ENCODE measurements at places on chromosomes 3 and 15.

DNA sequence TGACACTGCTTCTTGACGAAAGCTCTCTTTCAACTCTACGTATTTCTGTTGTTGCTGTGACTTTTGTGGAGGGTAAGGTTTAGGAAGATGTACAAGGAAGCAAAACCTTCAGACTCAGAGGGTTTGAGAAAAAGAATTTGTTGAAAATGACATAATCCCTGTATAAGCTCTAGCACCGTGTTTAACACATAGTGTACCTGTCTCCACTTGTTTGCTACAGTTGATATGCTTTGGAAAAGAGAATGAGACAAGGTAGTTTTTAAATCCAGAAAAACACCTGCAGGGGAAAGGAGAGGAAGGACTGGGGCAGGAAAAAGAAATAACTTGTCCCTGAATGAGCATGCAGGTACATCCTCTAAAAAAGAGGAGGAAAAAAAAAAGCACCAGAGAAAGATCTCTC is 29.6 kb upstream of the CP start:
- no peak for DNase-seq

DNA sequence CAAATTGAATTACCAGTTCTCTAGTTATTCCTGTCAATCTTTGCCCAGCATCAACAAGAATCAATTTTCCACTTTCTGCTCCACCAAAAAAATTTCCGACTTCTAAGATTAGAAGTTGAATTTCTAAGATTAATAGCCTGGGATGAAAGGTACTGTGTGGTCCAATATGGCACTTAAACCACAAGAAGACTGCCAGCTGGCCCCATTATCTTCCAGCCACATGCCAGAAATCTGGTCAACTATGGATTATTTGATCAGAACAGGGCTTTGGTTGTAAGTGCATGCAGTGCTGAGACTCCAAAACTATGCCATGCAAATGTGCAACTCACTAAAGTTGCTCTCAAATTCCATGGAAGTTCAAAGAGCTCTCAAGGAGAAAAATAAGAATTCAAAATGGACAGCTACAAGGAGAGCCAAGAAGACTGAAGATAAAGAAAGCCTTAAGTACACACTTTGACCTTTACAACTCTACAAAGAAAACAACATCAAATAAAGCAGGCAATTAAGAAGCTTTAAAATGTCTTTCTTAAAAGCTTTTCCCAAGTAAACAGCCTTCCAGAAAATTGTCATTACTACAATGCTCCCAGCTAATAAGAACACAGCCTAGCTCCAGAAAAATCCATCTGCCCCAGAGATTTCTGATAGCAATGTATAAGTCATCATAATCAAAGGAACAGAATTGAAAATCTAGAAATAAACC is 64.2 kb downstream of the ST3GAL6 start:
- DNase-seq = no peak

DNA sequence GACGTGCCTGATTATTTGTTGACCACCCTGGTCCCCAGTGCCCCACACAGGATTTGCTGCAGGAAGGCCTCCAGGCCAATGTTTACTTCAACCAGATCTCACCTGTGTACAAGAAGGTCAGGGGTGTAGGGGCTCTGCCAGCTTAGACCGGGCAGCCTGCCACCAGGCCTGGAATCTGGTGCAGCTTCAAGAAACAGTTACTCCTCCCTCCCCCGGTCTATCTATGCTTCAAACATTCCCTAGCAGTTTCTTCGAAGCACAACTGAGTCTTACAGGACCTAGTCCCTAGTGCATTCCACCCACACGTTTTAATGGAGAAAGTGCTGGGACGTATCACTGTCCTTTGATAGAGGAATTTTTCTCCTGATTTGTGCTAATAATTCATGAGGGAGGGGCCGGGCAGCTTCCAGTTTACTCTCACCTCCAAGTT is 8.0 kb downstream of the SH3BP5 start:
- DNase-seq = no peak

DNA sequence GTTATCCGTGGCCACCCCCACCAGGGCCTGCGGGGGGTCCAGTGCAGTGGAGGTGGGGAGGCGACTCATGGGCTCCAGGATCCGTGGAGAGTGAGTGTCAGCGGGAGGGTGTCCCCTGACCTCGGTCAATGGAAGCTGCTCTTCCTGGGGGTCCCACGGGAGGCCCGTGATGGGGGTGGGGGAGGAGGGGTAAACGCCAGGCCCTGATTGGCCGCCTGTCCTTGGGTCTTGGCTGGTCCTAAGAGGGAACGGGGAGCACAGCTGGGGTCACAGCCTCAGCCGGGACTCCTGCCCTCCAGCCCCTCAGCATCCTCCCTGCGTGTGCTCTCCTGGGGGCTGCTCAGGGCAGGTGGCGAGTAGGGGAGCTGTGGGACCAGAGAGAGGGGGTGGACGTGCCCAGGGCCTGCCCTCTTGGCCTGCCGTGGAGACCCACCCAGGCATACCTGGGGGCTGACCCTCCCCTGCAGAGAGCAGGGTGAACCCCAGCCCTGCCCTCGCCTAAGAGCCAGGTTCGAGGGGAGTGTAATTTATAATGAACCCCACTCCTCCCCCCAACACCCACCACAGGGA is 184.6 kb downstream of the GOLGA6L6 start:
- DNase-seq = no peak

DNA sequence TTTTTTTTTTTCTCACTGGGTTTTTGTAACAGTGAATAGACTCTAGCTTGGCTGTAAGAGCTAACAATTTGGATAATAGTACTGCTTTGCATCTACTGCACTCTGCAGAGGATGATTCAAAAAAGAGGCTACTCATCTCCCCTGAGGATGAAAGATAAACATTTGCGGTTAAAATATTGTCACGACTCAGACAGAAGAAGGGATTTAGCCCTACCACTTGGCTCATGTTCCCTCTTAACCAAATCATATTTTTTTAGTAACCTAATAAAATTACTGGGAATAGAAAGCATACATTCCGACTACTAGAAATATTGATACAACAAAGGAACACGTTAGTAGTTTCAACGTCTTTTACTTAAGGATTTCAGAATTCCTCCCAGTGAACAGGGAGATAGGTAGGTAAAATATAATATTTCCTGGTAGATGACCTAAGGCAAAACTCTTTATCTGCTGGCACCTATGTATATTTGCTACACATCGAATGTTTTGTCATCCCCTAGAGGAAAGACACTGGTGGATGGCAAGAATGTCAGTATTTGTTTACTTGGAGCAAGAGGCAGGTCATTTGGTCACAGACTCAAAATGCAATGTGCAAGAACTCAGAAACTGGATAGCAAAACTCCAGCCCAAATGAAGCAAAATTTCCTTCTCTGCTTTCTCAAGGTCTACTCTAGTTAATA is 110.8 kb downstream of the GREM1 start:
- DNase-seq = no peak

GRCh38 chr3:73622091-73622805 is 2.5 kb downstream of the PDZRN3 start:
- no peak for DNase-seq

- DNase-seq = no peak
These were observed 12.4 kb downstream of the IREB2 start for GRCh38 chr15:78450285-78450858.

Data from nucleus accumbens (tissue), 56 donors.